ENCODE measurements at places on chromosomes 7 and 10. TPM values are rescaled to one million over a fixed set of nuclear protein-coding genes. Genes with fewer than 3 reads are reported as not detected.

Gene GPAM
- total RNA-seq = 6.2 TPM

Gene GPRIN2
- total RNA-seq = not detected

Gene GRID2IP
- 0.34 TPM for total RNA-seq

GRCh38 chr7:156095908-156096539 is 283.8 kb upstream of the SHH start:
- no peak for DNase-seq

GRCh38 chr7:140035400-140036223 is 27.1 kb downstream of the PARP12 start:
- DNase-seq = no peak

DNA sequence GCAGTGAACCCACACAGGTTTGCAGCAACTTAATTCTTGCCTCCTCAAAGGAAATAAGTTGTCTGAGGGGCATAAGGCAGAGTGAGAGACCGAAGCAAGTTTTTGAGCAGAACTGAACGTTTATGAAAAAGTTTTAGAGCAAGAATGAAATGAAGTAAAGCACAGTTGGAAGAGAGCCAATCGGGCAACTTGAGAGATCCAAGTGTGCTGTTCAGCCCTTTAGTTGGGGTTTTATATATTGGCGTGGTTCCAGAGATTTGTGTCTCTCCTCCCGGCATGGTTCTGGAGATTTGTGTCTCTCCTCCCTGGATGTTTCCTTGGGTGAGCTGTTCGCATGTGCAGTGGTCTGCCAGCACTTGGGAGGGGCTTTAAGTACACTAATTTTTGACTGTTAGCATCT is 141.4 kb upstream of the DGKB start:
- no peak for DNase-seq

DNA sequence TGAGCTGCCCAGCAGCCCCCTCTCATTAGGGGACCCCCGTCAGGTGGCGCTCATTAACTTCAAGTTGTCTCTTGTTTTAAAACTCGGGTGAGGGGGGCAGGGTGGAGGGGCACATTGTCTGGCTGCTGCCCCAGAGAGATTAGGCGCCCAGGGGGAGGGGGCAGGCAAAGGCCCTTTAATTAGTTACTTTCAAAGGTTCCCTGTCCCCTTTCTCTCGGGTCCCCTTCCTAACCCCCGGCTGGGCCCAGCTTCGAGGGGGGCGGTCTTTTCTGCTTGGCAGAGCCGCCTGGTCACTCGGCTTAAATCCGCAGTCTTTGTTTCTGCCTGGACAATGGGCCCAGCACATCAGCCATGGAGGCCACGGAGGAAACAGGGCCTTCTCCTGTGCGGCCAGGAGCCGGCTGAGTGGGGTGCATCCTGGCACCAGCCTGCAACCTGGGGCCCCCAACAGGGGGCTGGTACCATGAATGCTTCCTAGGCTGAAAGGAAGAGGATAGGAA is 38.9 kb upstream of the SLF2 start:
- no peak for DNase-seq

DNA sequence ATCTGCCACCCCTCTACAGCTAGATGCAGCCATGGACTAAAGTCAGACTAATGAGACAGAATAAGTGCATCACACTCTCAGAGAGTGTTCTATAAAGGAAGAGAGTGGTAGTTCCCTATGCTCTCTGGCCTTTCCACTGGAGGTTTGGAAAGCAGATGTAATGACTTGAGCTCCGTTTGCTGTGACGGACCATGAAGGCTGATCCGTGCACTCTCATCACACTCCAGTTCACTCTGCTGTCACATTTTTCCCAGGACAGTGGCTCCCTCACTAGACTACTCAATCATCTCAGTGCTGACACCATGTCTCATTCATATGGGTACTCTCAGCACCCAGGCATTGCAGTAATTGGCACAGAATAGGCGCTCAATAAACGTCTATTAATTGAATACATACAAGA is 20.4 kb downstream of the TRDMT1 start:
- no peak for DNase-seq

GRCh38 chr7:39367943-39368342 is 198.3 kb upstream of the YAE1 start:
- no peak for DNase-seq

GRCh38 chr10:119541046-119541445 is 1.5 kb downstream of the RGS10 start:
- no peak for DNase-seq

GRCh38 chr7:155652156-155653114 is 8.0 kb downstream of the RBM33 start:
- DNase-seq = no peak

DNA sequence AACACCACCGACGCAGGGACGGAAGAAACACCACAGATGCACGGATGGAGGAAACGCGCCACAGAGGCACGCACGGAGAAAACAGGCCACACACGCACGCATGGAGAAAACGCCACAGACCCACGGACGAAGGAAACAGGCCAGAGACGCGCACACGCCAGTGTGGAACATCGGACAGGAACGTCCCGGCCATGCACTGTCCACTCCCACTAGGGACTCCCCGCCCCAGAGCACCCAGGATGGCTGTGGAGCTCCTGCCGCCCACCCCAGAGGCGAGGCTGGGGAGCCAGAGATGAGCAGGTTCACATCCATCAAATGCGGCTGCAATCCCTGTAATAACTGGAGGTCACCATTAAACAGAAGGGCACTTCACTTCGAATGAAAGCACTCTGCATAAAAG is 17.3 kb downstream of the DIP2C start:
- DNase-seq = no peak

GRCh38 chr10:62619413-62619738 is 185.1 kb upstream of the ADO start:
- no peak for DNase-seq
